ENCODE measurements at places on chromosomes 13 and 19.

DNA sequence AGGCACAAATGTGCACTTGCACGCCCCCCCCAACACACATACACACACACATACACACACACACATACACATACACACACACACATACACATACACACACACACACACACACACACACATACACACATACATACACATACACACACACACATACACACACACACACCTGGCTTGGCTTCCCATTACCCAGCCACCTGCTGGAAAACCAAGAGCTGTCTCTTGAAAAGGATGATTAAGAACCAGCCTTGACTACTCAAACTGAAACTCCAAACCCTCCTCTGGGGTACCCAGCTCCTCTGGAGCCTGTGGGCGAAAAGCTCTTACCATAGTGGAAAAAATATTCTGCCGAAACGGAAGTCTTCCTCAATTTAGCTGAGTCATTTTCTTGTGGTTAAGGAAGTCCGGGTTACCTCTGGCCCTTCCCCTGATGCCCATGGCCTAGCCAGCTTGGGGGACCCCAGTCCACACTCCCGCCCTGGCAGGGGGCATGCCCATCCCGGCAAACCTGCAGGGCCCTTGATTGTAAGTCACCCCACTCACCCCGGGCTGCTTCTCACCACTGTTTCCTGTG is 21.9 kb downstream of the CEBPA start:
- DNase-seq: no peak

GRCh38 chr19:17091758-17092333 is 16.3 kb downstream of the MYO9B start:
- DNase-seq: no peak

GRCh38 chr13:51158365-51158764 is 47.3 kb upstream of the C13orf42 start:
- no peak for DNase-seq

DNA sequence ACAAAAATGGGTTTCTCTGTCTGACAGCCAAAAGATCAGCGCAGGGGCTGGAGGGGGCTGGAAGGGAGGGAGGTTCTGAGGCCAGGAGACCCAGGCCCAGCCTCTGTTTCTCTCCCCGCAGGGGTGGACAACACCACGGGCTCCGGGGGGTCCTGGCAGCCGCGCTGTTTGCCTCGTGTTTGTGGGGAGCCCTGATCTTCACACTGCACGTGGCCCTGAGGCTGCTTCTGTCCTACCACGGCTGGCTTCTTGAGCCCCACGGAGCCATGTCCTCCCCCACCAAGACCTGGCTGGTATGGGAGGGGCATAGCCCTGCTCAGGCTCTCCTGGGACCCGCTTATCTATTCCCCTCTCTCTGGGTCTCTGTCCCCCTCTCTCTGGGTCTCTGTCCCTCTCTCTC is 9.6 kb downstream of the CPT1C start:
- no peak for DNase-seq

- no peak for DNase-seq
Measured at GRCh38 chr13:27662738-27663470, 41.2 kb downstream of the POLR1D start.

GRCh38 chr19:54937926-54938325 is 9.4 kb downstream of the NLRP7 start:
- no peak for DNase-seq

- peak; percentile 69 for DNase-seq
Measured at GRCh38 chr19:49113762-49114629, at the start of gene LIN7B. LIN7B (plus strand) TSS chr19:49114370; CDS start chr19:49114405, 35 bp downstream.

GRCh38 chr19:47284324-47284899 is 9.7 kb downstream of the INAFM1 start:
- peak; percentile 53 for DNase-seq

GRCh38 chr13:30486230-30487074 is 20.7 kb upstream of the HMGB1 start:
- DNase-seq: no peak

GRCh38 chr19:53537121-53537520 is 824 bp upstream of the ZNF331 start:
- DNase-seq: peak; percentile 3

All from activated CD4-positive, alpha-beta T cell treated with anti-CD3 and anti-CD28 coated beads for 4 hours (primary cell).